Forelimb muscle (tissue), 1 donor: ENCODE measurements at places on chromosomes 5 and 9. TPM values are rescaled to one million over a fixed set of nuclear protein-coding genes. Genes with fewer than 3 reads are reported as not detected.

The CAST gene
- 138 TPM for polyA plus RNA-seq

The PALM2AKAP2 gene
- polyA plus RNA-seq: 30.6 TPM

The NR2F1-AS1 gene
- 4.8 TPM for polyA plus RNA-seq

The YTHDC2 gene
- polyA plus RNA-seq: 19.6 TPM

The KCNT1 gene
- polyA plus RNA-seq: 11.0 TPM

The BTNL8 gene
- not detected for polyA plus RNA-seq

The ENHO gene
- 3.4 TPM for polyA plus RNA-seq

The ACOT12 gene
- polyA plus RNA-seq: 0.22 TPM

- no peak for DNase-seq
These were observed 154.4 kb downstream of the ZSWIM6 start for GRCh38 chr5:61486476-61486875.

- no peak for DNase-seq
These were observed 294.2 kb downstream of the DMRTA1 start for GRCh38 chr9:22740781-22741180.

DNA sequence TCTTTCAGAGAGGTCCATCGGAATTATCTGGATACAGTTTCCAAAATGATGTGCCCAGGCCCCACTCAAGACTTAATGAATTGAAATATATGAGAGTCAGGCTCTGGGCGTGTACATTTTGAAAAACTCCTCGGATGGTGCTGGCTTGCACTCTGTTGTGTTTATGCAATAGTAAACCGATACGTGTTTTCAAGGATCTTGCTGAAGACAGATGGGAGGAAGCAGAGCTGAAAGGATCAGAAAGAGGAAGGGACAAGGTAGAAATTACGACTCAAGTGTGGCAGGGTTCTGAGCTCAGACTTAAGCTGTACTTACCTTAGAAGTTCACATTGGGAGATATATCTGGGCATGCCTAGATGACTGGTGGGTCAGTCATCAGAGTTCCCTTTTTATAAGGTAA is 13.7 kb upstream of the STOM start:
- no peak for DNase-seq

DNA sequence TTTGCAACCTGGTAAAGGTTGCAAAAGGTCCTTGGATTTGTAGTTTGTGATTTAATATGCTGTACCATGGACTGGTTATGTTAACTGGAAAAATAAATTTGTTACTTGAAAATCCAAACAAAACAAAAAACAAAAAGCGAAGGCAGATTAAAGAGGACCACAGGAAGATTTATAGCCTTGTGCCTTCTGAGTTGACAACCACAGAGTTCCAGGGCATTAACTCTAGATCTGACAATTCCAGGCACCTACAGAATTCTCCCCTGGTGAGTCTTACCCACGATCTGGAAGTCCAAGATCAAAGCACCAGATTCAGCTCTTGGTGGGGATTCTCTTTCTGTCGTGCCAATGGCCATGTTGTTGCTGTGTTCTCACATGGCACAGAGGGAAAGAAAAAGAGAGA is 107.9 kb upstream of the SELENOP start:
- DNase-seq: no peak

GRCh38 chr5:67983251-67984110 is 232.1 kb upstream of the PIK3R1 start:
- peak; percentile 28 for DNase-seq

GRCh38 chr9:69019808-69020207 is 5.9 kb upstream of the PRKACG start:
- DNase-seq: no peak

DNA sequence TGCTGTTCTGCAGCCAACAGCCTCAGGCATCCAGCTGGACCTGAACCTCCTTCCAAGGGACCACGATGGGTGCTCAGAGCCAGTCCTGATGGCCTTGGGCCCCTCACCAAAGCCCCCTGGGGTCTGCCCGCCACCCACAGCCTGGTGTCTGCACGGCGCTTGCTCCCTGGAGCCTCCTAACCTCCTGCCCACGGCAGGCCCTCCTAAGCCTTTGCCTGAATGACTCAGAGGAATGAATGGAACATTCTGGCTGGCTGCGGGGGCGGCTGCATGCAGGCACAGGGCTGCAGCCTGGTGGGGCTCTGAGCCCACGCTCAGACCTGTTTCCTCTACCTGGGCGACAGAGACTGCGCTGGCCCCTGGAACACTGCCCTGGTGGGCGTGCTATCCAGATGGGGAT is 6.9 kb downstream of the SOHLH1 start:
- no peak for DNase-seq

GRCh38 chr9:131839281-131840084 is 99.6 kb upstream of the RAPGEF1 start:
- no peak for DNase-seq

DNA sequence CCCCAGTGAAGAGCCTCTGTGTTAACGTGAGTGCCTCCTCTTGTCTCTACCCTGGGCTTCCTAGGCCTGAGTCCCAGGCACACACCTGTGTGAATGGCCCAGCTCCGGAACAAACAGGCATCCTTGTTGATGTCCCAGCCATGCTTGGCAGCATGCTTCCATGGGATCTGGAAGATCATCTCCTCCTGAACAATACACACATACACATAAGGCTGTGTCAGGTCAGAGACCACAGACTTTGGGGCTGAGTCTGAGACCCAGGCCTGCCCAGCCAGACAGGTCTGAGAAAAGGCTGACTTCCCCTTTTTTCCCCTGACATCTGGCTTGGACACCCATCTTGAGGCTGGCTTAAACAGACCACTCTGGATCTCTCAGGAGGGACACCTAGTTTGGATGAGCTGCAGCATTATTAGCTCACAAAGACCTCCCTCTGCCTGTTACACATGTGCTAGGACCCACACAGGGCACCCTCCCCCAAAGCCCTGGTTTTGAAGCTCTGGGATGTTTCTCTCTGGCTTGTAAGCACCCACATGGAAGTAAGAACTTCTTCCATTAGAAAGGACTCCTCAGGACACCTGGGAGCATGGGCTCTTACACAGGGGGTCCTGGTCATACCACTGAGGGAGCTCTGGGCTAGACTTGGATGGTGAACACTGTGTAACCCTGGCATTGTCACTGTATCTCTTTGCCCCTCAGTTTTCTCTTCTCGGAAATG is 2.6 kb downstream of the IRF1 start:
- DNase-seq: no peak

- no peak for DNase-seq
These were observed 50.9 kb downstream of the ZNF474 start for GRCh38 chr5:122180146-122180712.

DNA sequence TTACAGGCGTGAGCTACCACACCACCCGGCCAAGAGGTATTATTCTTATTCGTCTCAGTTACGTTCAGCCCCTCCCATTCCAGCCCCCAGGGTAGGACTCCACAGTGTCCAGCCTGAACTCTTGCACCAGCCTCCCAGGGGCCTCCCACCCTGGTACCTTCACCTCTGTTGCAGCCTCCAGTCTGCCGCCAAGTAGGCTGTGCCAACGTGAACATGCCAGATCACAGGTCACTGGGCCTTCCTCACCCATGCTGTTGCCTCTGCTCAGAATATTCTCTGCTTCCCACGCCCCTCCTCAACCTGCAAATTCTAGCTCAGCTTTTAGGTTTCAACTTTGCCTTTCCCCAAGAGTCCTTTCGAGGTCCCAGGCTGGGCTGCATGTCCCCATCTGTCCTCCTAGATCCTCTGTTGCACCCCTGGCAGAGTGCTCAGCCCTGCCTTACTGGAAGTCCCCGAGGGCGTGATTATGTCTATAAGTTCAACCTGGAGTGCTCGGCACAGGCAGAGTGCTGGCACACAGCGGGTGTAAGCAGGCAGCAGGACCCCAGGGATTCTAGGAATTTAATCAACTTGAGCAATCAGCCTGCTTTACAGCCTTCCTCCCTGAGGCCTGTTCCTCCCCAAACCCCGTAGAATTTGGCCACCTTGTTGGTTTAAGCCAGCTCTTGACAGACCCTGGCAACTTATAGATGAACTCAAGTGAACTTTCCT is 13.1 kb upstream of the STXBP1 start:
- DNase-seq: no peak

- DNase-seq: no peak
These were observed 290.1 kb upstream of the PTGER4 start for GRCh38 chr5:40389591-40389990.

GRCh38 chr9:135878528-135879236 is 28.7 kb downstream of the CAMSAP1 start:
- DNase-seq: no peak

DNA sequence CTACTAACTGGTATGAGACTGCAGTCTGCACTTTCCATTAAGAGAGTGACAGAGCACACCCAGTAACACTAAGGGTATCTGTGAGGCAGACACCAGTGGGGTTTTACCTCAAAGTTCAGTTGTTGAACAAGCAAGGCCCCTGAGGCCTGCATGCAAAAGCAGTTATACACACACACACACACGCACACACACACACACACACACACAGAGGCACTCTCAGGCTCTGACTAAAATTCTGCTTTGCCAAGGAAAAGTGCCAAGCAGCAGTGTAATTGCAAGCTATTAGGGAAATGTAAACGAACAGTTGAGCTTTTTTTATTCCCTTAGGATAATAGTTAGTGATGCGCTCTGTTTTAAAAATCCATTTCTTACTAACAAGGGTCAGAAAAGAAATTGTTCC is 377.1 kb downstream of the SPOCK1 start:
- no peak for DNase-seq

DNA sequence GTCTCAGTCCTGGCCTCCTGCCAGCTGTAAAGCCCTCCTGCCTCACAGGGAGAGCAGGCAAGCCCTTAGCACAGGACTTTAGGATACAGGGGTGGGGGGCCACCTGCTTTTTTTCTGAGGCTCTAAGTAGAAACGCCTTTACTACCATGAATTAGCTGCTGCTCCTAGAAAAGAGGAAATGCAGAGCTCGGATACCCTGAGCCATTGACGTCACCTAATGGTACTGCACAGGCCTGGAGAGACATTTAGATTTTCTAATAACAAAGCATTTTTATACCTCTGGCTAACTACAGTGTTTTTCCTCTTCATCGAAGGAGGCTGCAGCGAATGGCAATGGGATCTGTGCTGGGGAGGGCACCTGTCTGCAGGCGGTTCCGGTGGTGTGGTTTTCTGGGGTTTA is 137.0 kb downstream of the WDR41 start:
- DNase-seq: no peak
